Activated T-cell treated with anti-CD3 and anti-CD28 coated beads, Interleukin-2, amount 50 U/mL, for 72 hours (primary cell): ENCODE measurements at places on chromosomes 2 and 18.

DNA sequence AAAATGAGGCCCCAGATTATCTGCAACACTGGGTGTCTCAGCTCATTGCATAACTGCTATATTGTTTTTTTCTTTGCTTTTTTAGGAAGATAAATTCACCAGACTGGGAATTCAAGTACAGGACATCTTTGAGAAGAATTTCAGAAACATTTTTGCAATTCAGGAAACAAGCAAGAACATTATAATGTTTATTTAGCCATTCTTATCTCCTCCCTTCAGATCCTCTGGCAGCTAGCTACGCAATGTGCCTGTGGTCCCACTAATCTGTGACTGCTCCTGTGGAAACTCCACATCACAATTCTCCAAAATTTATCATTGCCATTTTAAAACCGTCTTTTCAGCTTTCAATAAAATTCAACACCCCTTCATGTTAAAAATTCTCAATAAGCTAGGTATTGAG lies 126.8 kb downstream of the SP100 start:
- DNase-seq: no peak

DNA sequence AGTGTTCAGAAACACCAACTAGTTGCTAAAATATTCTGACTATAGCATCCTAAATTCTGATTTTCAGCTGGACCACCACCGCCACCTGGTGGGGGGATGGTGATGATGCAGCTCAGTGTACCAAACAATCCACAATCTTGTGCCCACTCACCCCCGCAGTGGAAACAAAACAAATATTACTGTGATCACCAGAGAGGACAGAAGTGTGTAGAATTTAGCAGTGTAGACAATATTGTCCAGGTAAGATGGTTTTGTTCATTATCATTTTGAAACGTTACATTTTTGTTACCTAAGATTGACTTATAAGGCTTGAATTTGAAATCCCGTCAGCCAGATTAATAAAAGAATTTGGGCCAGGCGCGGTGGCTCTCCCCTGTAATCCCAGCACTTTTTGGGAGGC lies 31.7 kb upstream of the UBXN4 start:
- peak; percentile 81 for DNase-seq

- DNase-seq: no peak
Measured at GRCh38 chr2:146623771-146624170, 1221.1 kb upstream of the ACVR2A start.

DNA sequence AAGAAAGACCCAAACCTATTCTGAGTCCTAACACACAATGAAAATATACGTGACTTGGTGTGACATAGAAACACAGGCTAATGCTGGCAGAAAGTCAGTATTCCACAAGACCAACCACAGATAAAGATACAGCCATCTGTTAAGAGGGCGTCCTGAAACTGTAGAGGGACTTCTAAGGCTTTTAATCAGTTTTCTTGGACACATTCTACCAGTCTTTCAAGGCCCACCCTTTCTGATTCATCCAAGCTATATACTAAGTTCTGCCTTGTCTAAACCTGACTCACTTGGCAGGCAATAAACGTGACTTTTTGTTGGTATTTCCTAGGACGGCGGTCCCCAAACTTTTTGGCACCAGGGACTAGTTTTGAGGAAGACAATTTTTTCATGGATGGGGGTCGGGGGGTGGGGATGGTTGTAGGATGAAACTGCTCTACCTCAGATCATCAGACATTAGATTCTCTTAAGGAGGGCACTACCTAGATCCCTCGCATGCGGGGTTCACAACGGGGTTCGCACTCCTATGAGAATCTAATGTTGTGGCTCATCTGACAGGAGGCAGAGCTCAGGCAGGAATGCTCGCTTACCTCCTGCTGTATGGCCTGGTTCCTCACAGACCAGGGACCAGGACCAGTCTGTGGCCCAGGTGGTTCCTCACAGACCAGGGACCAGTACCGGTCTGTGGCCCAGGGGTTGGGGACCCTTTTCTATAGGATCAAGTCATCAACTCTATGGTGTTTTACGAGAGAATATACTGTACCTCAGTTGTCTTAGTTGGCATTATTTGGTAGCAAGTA lies 61.4 kb downstream of the SP3 start:
- DNase-seq: no peak

DNA sequence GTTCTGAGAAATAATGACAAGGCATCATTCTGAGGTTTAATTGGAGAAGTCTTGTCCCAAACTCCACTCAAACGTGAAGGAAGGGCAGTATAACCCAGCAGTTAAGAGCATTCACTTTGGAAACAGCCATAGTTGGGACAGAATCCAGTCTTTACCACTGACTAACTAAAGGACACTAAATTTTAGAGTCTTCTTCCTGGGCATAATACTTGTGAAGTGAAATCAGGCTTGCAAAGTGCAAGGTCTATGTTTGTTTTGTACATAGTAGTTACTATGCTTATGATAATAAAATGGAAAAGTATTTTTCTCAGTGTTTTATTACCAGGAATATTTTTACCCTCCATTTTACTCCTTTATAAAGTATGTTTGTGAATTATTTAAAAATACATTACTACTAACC lies 748.2 kb upstream of the ID2 start:
- DNase-seq: no peak

GRCh38 chr18:37546272-37546537 lies 19.4 kb downstream of the CELF4 start:
- DNase-seq: no peak

DNA sequence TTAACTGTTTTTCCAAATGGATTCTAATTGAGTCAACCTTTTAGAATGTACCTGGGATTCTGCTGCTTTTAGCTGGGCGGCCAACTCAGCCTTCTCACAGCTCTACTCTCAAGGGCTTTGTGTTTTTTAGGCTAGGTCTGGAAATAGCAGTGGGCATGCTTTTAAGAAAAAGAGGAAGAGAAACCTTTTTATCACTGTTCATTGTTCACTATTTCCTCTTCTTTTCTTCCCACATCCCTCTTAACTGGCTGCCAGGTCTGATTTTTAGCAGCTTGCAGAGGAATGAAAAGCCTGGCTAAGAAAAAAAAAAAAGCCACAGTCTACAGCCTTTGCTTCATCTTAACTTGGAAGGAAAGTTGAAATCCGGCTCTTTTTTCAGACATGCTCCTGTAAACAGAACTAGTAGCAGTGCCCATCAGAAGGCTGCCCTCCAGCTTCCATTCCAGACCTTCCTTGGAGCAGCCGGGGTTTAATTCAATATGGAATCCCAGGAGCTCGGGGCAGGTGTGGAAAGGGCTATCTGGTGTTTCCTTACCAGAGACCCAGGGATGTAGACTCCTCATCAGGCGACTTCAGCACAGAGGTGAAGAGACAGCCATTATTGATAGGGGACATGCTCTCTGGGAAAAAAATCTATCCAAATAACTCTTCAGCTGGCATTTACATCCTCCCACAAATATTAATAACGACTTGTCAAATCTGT lies 230.7 kb downstream of the MYO3B start:
- no peak for DNase-seq

GRCh38 chr2:161100211-161100895 lies 59.9 kb upstream of the TANK start:
- DNase-seq: no peak
